ENCODE measurements at places on chromosomes 5 and 9.

GRCh38 chr5:104952876-104953275 is 1390.3 kb upstream of the NUDT12 start:
- DNase-seq = no peak

DNA sequence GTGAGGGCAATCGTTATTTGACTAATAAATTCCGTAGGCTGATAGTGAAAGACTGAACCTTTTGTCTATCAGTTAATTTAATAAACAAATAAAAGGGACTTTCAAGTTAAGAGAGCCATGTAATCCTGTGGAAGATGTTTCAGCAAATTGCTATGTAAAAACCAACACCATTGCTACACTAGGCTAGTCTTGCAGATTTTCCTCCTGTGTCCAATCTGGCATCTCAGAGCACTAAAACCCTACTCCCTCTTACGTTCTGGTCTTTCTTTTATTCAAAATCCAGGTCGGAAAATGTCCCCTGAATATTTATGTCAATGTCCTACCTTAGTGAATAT is 478.8 kb upstream of the TNC start:
- no peak for DNase-seq

DNA sequence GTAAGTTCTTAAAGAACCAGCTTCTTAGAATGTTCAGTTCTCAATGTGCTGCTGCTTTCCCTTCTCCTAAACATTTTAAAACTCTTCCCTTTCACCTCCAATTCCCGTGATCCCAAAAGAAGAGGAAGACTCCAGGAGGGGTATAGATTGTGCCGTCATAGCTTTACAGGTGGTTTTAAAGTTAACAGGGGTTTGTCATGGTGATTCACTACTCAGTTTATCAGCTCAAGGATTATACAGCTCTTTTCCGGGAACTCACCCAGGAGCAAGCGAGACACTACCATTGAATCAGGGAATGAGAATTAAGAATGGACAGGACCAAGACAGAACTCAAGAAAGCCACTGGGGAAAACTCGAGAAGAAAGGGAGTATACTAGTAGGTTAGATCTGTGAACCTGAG is 178.8 kb downstream of the NR3C1 start:
- DNase-seq = no peak

GRCh38 chr5:6868171-6868570 is 154.9 kb downstream of the TENT4A start:
- no peak for DNase-seq

- DNase-seq = no peak
These were observed 13.0 kb upstream of the FGD3 start for GRCh38 chr9:92934321-92934720.

DNA sequence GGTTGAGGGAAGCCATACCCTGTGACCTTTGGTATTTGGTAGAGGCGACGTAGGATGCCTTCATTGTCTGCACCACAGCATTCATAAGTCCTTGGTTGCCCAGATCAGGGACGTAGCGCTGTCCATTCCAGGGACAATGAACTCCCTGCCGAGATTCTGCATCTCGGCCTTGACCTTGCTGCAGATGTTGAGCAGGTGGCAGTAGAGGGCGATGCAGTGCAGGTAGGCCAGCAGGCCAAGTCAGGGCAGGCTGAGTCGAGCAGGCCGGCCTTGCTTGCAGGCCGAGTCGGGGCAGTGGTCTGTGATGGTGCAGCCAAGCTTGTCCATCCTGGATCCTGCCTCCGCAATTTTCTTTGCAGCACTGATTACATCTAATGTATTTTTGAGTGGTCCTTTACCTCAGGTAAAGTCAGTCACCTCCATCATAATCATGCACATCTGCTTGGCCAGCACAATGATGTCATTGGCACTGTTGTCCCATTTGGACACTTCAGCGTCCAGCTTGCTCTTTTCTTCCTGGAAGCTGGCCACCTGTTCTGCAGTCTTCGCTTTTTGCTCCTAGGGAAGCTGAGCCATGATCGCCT is 93.4 kb upstream of the CCDC112 start:
- DNase-seq = no peak

DNA sequence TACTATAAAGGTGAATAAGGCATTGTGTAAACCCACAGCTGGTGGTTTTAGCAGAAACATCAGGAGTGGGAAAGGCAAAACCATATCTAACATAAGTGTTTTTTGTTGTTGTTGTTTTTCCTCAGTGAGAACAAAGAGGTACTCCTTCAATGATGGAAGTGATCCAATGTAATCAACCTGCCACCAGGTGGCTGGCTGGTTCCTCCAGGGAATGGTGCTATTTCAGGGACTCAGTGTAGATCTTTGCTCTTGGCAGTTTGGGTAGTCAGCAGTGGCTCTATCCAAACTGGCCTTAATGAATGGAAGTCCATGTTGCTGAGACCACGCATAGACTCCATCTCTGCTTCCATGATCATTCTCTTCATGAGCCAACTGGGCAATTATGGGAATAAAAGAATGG is 10.8 kb downstream of the DMRTA1 start:
- DNase-seq = no peak

- no peak for DNase-seq
These were observed 599 bp downstream of the NMRK1 start for GRCh38 chr9:75087289-75087823.

DNA sequence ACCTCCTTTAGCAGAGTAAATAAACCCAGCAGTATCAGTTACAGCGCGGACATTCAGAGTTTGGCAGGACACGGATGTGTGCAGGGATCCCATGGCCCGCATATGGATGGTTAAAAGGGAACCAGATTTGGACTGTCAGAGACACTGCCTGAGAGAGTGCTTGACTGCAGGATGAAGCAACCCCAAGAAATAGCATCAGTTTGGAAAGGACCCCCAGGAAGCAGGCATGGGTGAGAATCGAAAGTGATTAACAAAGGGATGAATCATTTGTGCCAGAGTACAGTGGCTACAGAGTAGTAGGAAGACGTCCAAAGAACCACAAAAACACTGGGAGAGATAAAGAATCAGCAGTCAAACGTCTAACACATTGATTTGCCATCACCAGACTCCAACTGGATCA is 5.5 kb downstream of the C7 start:
- DNase-seq = no peak

DNA sequence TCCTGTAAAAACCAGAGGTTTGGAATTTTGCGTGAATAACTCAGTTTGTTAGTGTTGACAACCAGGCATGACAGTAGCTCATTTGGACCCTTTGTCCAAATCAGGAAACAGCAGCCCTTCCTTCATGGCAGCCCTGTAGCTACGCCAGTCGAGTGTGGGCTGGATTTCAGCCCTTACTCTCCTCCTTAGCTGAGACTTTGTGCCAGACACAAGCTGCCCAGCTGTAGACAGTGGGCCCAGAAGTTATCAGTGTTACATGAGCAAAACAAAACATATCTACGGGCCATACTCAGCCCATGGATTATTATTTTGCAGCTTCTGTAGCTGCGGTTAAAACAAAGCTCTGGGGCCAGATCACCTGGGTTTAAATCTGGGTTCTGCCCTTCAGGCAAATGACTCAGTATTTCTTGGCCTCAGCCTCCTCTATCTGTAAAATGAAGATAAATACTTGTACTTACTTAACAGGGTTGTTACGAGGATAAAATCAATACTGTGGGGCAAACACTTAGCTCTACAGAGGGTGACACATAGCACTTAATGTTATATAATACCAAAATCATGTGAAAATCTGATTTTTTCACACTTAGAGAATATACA is 76.9 kb downstream of the GHR start:
- no peak for DNase-seq

DNA sequence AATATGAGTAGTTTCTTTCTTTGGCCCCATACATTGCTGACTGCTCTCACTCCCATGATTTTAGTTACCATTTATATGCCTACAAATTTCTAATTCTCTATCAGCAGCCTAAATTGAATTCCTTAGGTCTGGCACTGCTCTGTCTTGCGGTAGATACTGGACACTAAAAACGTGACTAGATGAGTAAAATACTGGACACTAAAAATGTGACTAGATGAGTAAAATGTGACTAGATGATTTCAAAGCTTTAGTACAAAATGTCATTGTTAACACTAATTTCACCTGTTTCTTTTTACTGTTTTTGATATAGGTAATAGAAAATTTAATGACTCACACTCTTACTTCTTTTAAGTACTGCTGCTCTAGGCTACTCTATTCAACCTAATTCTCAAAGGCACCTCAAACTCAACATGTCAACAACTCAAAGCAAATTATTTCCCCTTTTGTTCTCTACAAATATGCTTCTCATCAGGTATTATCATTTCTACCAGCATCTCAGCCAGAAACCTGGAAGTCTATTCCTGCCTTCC is 31.4 kb upstream of the GOLGA1 start:
- DNase-seq = no peak

- no peak for DNase-seq
These were observed 216.2 kb downstream of the PIK3R1 start for GRCh38 chr5:68431601-68432337.

GRCh38 chr5:154194345-154195329 is 4.1 kb downstream of the GALNT10 start:
- DNase-seq = no peak

- no peak for DNase-seq
These were observed 94.8 kb downstream of the SV2C start for GRCh38 chr5:76177978-76178377.

DNA sequence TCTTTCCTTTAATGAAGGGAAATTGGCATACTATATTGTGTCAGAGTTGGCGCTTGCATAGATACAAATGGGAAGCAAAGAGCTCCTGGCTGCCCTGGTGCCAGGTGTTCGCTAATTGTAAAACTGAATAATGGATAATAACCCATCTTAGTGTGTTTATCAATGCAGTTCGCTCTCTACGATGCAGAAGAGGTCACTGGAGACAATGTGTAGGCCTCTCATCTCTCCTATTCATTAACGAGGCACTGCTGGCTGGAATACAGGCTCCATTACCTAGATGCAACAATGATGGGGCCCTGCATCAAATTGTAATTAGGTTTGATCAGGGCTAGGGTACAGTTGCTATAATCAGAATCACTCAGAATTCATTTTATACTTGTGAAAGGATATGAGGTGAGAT is 171.0 kb downstream of the RMI1 start:
- no peak for DNase-seq

Data from stimulated activated CD8-positive, alpha-beta memory T cell treated with anti-CD3 and anti-CD28 coated beads, Interleukin-2, amount 100 ng/mL, for 48 hours (primary cell).